Fibroblast of skin of right biceps (primary cell): ENCODE measurements at places on chromosomes 5 and 9.

DNA sequence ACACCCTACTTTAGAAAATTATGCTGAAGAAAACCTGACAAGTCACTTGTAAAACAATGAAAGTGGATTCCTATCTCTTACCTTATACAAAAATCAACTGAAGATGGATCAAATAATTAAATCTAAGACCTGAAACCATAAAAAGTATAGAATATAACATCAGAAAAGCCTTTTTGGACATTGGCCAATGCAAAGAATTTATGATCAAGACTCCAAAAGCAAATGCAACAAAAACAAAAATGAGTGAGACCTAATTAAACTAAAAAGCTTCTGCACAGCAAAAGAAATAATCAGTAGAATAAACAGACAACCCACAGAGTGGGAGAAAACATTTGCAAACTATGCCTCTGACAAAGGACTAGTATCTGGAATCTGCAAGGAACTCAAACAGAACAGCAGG is 303.0 kb upstream of the CDH9 start:
- DNase-seq: no peak

GRCh38 chr5:170152767-170153166 is 47.1 kb downstream of the FOXI1 start:
- no peak for DNase-seq

GRCh38 chr9:121107881-121108280 is 33.1 kb downstream of the CNTRL start:
- no peak for DNase-seq

- peak; percentile 51 for DNase-seq
These were observed 804.8 kb upstream of the ZNF608 start for GRCh38 chr5:125551246-125551645.

- DNase-seq: no peak
These were observed 204.9 kb downstream of the ZNF462 start for GRCh38 chr9:107067739-107068416.

GRCh38 chr5:14821100-14821845 is 50.3 kb downstream of the ANKH start:
- DNase-seq: no peak

GRCh38 chr5:169527066-169527465 is 56.5 kb upstream of the SPDL1 start:
- no peak for DNase-seq

- DNase-seq: no peak
These were observed 48.1 kb downstream of the PAX5 start for GRCh38 chr9:36985769-36986467.

DNA sequence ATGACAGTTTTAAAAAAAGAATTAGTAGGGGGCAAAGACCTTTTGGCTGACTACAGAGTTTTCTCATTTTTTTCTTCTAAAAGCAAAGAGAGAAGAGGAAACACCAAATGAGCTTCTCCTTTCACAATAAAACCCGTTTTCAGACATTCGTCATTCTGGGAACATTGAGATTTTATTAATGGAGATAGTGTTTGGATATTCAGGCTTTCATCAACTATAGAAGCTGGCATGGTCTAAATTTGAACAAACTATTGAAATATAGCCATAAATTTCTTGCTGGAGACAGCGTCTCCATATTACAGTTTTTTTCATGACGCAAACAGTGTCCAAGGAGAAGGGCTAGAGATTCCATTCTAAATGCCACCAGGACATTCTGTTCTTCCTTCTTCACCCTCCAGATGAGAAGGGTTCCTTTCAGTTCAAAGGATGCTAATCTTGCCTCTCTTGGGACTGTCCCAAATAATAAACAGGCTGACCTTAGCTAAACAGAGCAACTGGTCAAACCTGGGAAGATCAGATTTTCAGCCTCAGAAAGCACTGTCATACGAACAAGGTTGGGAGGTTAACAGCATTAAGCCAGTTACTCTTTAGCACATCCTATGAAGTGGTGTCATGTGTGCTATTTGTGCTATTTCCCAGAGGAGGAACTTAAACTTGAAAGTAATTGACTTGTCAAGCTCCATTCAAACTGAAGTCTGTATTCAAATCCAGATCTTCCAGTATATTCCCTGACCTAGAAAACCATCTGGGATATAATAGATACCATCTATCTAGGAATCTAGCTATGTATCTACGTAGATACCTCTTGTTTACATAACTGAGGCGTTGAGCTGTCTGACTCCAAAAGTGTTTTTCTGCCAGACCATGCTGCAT is 125.6 kb downstream of the LPAR1 start:
- peak; percentile 23 for DNase-seq

GRCh38 chr9:126516936-126517832 is 96.5 kb upstream of the LMX1B start:
- peak; percentile 87 for DNase-seq
